Pericardium fibroblast (primary cell): ENCODE measurements at places on chromosomes 6 and 20. TPM values are rescaled to one million over a fixed set of nuclear protein-coding genes. Genes with fewer than 3 reads are reported as not detected.

CD24 gene
- 0.34 and 7.5 TPM in 2 replicates for total RNA-seq

HLA-DRA gene
- not detected in 2 replicates for total RNA-seq

WFDC12 gene
- total RNA-seq = not detected in 2 replicates

FOXP4 gene
- 2.6 and 5.5 TPM in 2 replicates for total RNA-seq

PHACTR1 gene
- total RNA-seq = 0.26 and 1.1 TPM in 2 replicates

SIRPG gene
- total RNA-seq = not detected in 2 replicates

OXT gene
- total RNA-seq = not detected in 2 replicates

SGK1 gene
- 125 and 420 TPM in 2 replicates for total RNA-seq

PIGU gene
- total RNA-seq = 10.0 and 20.9 TPM in 2 replicates

PM20D2 gene
- total RNA-seq = 3.0 and 3.8 TPM in 2 replicates

ADGRG6 gene
- 12.1 and 17.6 TPM in 2 replicates for total RNA-seq

PTK6 gene
- total RNA-seq = not detected in 2 replicates

LY6G5B gene
- 1.0 and 1.2 TPM in 2 replicates for total RNA-seq

JPH2 gene
- total RNA-seq = 1.4 and 5.3 TPM in 2 replicates

RAB32 gene
- 95.8 and 133 TPM in 2 replicates for total RNA-seq

TMEM170B gene
- 0.26 and 0.47 TPM in 2 replicates for total RNA-seq

CST2 gene
- not detected in 2 replicates for total RNA-seq

SLC35A1 gene
- 15.2 and 20.4 TPM in 2 replicates for total RNA-seq

OR2J3 gene
- not detected in 2 replicates for total RNA-seq

SNX9 gene
- 34.8 and 36.5 TPM in 2 replicates for total RNA-seq

KHDRBS2 gene
- not detected in 2 replicates for total RNA-seq

MLN gene
- not detected in 2 replicates for total RNA-seq
